CMK (cell line): ENCODE measurements at places on chromosomes 6 and 20.

- no peak for DNase-seq
Measured at GRCh38 chr20:34190679-34191090, 50.5 kb upstream of the ASIP start.

DNA sequence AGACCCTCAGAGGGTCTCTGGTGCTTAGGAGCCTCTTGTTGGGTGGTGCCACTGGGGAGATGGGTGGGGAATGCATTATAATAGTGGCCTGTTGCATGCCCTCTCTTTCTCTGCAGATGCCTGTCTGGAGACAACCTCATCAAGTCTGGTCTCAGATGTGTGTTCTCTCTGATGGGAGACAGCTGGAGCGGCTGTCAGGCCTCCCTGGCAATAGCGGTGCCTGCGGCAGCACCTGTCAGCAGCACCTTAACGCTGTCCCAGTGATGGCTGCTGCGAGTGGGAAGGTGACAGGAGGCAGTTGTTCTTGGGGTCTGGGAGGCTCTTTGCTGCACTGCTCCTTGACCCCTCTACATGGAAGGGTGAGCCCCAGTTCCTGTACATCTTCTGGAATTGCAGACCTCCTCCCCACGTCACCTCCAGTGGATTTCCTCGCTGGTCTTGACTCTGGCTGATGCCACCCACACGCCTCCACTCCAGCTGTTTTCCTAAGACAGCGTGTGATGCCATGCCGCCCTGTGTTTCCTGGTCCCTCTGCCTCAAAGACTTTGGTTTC is 63.3 kb upstream of the BLCAP start:
- DNase-seq = no peak

DNA sequence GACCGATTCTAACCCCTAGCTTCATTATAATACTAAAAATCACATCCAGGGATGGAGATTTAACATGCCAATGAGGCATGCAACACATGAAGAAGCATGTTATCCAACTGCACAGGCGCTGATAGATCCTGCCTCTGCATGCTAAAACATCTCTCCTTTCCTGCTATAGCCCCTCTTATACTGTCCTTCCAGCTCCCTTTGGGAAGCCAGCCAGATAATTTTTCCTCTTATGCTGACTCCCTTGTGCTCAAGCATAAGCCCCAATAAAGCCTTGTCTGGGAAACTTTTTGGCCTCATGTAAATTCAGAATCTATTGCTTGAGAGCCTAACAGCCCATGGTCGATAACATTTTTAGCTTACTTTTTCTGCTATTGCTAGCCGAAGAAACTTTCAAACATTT is 404.3 kb downstream of the EPM2A start:
- DNase-seq = no peak

DNA sequence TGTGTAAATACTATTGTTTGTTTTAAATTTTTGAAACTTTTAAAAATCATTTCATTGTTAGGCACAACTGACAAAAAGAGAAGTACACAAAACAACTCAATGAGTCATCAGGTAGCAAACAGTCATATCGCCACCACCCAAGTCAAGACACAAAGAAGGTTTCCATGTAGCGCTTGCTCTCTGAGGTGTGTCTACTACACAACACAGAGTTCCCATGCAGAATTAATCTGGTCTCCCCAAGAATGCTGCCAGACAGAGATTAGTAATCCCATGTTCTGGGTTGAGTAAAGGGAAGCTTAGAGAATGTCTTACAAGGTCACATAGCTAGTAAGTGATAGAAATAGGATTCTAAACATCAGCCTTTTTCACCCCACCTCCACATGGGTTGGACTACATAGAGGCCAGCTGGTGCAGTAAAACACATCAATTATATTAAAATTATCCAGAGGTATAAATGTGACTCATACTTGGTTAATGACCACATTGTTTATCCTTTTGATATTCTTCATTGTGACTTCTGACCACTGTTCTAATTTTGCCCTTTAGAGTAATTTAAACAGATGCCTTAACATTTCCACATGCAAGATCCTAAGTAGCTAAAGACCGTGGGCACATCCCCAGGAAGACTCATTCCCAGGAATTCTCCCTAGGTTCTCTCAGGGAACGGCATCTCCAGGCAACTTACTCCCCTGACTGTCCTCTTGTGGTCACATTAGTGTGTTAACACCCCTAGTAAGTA is 413.5 kb downstream of the PRKN start:
- no peak for DNase-seq

- no peak for DNase-seq
Measured at GRCh38 chr6:24694198-24694597, 24.8 kb downstream of the C6orf62 start.

DNA sequence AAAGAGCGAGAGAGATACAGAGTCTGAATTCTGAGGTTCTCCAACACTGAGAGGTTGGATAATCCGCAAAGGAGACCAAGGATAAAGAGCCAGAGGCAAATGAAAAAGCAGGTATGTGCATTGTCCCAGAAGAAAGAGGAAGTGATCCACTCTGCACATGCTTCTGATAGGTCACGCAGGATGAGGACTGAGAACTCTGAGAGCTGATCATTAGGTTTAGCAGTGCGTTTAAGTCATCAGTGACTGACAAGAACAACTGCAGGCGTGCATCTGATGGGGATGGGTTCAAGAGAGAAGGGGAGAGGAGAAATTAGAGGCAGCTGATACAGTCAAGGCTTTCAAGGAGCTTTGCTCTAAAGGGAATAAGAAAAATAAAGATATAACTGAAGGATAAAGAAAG is 301.2 kb upstream of the SGK1 start:
- no peak for DNase-seq

GRCh38 chr6:142856624-142857232 is 88.2 kb downstream of the HIVEP2 start:
- DNase-seq = no peak

- no peak for DNase-seq
Measured at GRCh38 chr6:131096786-131097185, 33.7 kb upstream of the EPB41L2 start.

GRCh38 chr6:163816441-163816840 is 401.9 kb downstream of the QKI start:
- DNase-seq = no peak

DNA sequence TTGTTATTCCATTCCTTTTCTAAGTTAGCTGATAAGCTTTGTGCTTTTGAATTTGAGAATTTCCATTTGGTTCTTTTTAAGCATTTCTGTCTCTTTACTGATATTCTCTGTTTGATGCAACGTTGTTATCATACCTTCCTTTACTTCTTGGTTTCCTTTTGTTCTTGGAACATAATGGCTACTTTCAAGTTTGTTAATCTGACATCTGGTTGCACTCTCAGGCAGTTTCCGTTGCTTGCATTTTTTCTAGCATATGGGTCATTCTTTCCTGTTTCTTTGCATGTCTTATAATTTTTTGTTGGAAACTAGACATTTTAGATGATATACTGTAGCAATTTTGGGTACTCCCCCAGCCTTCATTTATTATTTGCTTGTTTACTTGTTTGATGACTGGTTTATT is 12.5 kb downstream of the CDC5L start:
- no peak for DNase-seq

DNA sequence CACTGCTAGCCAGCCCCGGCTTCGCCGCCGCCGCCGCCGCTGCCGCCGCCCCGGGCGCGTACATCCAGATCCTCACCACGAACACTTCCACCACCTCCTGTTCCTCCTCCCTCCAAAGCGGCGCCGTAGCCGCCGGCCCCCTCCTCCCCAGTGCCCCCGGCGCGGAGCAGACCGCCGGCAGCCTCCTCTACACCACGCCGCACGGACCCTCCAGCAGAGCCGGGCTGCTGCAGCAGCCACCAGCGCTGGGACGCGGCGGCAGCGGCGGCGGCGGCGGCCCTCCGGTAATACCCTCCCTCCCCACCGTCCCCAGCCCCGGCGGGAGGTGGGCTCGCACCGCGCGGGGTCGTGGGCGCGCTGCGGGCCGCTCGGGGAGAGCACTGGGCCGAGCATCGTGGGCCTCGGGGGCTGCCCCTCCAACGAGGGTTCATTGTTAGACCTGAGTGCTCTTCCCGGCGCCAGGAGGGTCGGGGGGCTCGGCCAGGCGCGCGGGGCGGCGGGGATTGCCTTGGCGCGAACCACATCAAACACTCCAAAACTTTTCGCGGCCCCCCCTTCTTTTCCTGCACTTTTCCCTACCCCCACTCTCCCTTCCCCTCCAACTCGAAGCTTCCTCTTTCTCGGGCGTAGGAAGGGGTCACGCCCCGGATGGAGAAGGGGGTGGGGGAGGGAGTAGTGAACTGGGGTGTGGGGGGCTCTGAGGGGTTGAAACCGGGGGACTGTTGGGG is 827 bp downstream of the E2F3 start:
- DNase-seq = peak; percentile 70

DNA sequence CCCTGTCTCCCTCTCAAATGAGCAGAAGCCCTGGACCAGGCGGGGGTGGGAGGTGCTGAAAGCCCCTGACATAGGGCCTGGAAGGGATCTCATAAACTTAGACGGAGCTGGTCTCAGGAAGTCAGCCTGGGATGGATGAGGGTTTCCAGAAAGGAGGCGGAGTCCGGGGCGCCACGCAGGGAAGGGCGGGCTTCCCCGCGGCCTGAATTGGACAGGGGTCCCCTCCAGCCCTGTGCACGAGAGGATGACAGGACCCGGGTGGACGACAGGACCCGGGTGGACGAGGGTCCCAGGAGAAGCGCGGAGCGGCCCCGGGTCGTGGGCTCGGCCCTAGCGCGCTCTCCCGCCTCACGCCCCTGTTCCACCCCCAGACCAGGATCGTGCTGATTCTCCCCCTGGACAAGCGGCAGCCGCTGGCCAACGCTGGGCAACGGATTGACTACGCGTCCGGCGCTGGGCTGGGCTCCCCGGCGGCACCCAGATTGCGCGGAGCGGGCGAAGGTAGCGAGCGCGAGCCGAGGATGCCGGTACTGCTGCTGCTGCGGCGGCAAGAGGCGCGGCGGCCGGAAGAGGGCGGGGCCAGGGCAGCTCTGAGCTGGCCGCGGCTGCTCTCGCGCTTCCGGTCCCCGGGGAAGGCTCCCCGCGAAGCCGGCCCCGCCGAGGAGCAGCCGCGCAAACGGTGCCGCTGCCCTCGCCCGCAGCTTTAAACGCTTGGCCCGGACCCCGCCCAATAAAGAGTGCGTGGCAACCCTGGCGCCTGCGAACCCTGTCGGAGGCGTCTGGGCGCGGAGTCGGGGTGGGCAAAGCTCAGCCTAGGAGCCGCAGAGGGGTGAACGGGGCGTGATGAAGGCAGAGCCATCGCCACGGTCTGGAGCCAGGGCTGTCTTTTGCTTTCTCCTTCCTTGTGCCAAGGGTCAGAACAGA is 1.3 kb downstream of the C20orf144 start:
- DNase-seq = no peak

DNA sequence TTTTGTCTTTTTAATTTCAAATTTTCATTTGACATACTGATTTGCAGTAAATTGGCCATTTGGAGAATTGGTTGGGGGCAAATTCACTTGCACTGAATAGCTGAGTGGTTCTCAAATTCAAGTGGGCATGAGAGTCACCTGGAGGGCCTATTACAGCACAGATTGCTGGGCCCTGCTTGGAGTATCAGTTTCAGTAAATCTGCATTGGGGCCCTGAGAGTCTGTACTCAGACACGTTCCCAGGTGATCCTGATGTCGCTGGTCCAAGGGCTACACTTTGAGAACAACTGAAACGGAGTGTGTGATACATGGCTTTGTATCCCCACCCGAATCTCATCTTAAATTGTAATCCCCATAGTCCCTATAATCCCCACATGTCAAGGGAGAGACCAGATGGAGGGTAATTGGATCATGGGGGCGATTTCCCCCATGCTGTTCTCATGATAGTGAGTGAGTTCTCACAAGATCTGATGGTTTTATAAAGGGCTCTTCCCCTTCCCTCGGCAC is 115.9 kb downstream of the KLHL32 start:
- DNase-seq = no peak

- no peak for DNase-seq
Measured at GRCh38 chr20:31849306-31849930, 4.0 kb upstream of the FOXS1 start.

DNA sequence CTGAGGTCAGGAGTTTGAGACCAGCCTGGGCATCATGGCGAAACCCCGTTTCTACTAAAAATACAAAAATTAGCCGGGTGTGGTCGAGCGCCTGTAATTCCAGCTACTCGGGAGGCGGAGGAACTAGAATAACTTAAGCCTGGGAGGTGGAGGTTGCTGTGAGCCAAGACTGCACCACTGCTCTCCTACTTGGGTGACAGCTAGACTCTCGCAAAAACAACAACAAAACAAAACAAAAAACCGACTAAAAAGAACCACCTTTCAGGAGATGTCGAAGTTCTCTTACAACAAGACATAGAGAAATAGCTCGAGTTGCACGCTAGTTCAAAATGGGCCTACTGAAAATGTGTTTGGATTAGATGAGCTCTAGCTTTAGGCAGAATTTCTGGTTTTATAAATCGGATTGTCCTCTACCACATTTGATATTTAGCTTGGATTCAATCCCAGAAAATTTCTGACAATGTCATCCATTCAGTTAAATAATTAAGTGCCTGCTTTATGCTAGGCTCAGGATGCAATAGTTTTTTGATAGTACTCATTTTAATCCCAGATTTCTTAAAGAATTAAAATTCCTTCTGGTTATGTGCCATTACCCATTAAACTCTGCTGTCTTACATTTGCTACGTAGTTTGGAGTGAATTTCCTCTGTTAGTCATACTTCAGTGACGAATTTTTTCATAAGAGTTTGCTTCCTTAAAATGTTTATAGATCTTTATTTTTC is 137.5 kb upstream of the SHLD1 start:
- no peak for DNase-seq

GRCh38 chr20:36808317-36809257 is 35.0 kb upstream of the DSN1 start:
- DNase-seq = peak; percentile 62

DNA sequence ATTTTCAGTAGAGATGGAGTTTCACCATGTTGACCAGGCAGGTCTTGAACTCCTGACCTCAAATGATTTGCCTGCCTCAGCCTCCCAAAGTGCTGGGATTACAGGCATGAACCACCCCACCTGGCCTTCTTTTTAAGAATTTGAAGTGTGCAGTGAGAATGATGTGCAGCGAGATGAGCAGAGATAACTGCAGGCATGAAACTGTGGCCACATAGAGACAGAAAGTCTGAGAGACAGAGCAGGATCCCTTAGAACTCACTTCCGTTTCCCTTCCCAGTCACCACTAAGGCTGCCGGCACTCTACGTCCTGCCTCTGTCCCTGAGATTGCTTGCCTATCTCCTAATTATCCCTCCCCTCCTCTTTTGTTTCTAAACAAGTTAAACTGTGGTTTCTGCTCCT is 27.2 kb downstream of the IL22RA2 start:
- no peak for DNase-seq

GRCh38 chr20:45823949-45824835 is 2.9 kb downstream of the TNNC2 start:
- DNase-seq = no peak

GRCh38 chr6:138410048-138410735 is 6.2 kb downstream of the HEBP2 start:
- DNase-seq = no peak

DNA sequence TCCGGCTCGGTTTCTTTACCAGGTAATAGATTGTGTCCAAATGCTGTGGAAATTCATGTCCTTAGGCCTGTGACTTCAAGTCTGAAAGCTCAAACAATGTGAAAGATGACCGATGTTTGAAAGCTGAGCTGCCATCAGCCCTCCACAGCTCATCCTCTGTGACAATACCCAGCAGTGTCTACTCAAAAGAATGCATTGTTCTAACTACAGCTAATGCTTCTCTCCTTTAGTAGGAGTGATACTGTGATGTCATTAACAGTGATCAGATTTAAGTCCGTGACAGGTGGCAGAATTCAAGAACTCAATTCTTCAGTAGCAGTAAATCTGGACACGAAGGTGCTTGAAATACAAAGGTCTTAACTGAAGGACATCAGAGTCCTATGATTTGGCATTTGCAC is 97.3 kb downstream of the RCAN2 start:
- no peak for DNase-seq

GRCh38 chr6:79094938-79095337 is 16.9 kb upstream of the PHIP start:
- no peak for DNase-seq

- no peak for DNase-seq
Measured at GRCh38 chr20:3115190-3116107, 30.9 kb upstream of the AVP start.
